ENCODE measurements at places on chromosomes 5 and 9.

DNA sequence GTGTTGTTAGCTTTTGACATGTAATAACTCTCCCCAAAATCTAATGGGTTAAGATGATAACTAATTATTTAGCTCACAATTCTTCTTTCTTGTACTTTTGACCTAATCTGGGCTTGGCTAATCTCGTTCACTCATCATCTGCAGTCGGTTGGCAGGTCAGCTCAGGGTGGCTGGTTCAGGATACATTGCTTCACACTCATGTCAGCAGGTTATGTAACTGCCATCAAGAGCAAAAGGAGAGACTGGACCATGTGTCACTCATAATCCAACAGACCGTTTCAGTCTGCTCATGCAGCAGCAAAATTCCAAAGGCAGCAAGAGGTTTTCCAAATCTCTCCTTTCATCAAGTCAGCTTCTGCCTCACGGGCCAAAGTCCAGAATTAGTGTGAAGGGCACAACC, 998.4 kb upstream of the CTNND2 start:
- DNase-seq, result no peak

DNA sequence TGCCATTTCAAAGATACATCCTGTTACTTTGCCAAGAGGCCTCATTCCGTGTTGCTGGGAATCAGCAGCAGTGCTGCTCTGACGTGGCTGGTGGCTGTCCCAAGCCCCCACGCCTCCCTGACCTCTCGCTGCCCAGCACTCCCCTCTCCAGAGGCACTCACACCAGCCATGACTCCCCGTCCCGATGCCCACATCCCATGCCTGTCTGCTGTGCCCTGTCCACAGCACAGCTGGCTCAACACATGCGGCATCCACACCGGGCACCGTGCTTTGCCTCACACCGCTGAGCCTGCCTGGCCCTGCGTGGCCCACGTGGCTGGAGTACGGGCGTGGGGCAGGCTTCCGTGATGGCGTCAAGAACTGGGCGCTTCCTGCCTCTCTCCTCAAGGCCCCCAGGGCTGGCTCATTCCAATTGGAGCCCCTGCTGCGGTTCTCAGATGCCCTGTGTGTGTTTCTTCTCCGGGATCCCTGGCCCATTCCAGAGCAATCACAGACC, 7.8 kb upstream of the LCN1 start:
- DNase-seq, result no peak

DNA sequence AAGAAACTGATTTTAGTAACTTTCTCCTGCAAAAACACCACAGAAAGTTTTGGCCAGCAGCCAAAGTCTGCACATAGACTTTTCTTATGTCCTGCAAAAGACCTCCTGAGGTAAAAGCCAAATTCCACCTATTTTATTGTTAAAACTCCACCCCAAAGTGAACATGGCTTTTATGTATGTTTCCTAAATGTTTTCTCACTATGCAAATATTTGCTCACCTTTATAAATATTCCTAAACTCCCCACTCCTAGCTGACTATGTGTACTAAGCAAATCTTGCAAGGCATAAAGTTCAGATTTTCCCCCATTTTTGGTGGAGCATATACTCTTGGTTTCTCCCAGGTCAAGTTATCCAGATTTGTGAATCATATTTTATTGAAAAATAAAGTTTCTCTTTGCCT, 446.2 kb downstream of the DNAH5 start:
- no peak for DNase-seq

- no peak for DNase-seq
These were observed 475.3 kb upstream of the RIOK2 start for GRCh38 chr5:97658116-97658900.

- no peak for DNase-seq
These were observed 47.8 kb downstream of the PDE4D start for GRCh38 chr5:59845730-59846129.

DNA sequence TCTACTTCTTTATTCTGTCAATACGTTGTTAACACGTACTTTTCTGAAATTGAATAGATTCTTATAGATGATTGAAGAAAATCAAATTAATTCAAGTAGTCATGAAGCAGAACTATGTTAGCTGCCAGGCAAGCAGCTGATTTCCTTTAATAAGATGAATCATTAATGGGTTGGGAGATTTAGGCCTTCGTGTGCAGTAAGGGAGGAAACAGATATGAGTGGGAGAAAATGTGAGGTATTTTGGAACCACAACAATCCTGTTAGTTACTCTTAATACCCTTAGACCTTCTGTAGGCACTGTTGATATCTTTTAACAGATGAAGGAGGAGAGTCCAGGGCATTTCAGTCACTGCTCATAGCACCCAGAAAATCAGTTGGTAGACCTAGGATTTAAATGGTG, 121.0 kb downstream of the AOPEP start:
- peak; percentile 61 for DNase-seq

- peak; percentile 22 for DNase-seq
These were observed 26.6 kb downstream of the GRAMD2B start for GRCh38 chr5:126449751-126450271.

GRCh38 chr5:135444360-135444759, 2.8 kb downstream of the DCANP1 start:
- no peak for DNase-seq

DNA sequence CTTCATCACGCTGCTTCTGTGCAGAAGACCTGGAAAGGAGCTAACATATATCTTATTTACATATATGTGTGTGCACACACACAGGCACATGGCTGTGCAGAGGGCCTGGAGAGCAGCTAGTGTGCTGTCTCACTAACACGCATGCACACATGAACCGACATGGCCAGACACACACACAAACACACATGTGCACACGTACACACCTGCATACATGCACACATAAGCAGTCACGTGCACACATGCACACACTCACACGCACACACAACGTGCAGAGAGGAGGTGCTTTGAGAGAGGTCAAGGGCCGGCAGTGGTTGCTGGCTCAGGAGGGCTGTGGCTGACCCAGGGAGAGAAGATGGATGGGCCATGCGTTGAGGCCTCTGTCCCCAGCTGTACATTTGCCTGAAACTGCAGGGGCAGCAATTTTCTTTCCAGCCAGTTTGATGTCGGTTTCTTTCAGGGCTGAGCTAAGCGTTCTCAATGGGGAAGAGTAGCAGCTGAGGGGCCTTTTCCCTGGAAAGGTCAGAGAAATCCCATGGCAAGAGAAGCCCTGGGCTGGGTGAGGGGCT, 66.7 kb downstream of the OLFM1 start:
- DNase-seq, result no peak

DNA sequence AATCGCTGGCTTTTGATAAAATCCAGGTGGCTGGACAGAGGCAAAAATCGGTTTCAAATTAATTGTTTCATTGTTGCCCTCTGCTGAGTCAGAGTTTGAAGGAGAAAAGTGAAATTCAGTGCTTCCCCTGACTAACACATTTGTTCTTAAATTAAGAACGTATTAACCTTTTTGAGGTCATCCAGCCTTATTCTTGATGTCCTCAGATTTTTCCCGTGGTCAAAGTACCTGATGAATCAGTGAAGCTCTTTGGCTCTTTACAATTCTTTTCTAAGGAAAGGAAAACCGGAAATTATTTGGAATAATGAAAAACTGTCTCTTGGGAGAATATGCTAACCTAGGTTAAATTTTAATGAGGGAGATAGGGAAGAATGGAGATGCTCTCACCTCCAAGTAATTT, 21.6 kb downstream of the OSMR start:
- peak; percentile 41 for DNase-seq

- DNase-seq, result no peak
These were observed 74.3 kb upstream of the STXBP1 start for GRCh38 chr9:127537792-127538191.

DNA sequence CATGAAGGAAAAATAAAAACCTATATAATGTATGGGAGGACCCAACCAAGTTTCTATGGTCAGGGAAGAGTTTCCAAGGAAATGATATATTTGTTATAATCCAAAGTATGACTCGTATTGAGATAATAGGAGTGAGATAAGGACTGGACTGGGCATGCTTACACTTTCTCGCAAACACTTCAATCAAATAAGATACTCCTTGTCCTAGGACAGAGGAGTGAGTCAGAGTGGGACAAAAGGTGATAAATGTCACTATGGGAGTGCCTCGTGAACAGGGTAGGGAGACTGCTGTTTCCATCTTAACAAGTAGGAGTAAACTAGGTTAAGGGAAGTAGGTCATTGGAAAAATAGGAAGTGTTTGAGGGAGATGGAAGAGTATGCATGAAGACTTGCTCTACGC, 47.2 kb downstream of the MACIR start:
- no peak for DNase-seq

DNA sequence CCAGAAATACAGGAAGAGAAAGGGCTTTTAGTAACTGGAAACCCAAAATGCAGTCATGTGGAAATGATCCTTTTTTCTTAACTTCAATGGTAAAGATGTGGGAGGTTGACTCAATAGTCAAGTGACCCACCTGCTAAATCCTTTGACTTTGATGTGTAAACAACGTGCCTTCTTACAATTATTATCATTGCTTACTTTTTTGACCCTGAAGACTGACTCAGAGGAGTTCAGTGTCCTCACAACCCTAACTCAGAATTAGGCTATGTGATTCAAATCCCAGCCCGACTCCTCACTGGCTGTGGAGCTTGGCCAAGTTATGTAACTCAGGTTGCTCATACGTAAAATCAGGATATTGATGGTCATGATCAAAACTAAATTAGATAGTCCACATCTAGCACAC, 27.9 kb downstream of the ANXA1 start:
- DNase-seq, result peak; percentile 76

GRCh38 chr5:97022898-97023297, 87.0 kb downstream of the LNPEP start:
- no peak for DNase-seq

- DNase-seq, result no peak
These were observed 10.4 kb upstream of the SSBP2 start for GRCh38 chr5:81761270-81761669.

- DNase-seq, result peak; percentile 15
These were observed 1199.8 kb downstream of the DTWD2 start for GRCh38 chr5:117788596-117788995.

GRCh38 chr9:138098908-138099791, 221.6 kb downstream of the CACNA1B start:
- no peak for DNase-seq

DNA sequence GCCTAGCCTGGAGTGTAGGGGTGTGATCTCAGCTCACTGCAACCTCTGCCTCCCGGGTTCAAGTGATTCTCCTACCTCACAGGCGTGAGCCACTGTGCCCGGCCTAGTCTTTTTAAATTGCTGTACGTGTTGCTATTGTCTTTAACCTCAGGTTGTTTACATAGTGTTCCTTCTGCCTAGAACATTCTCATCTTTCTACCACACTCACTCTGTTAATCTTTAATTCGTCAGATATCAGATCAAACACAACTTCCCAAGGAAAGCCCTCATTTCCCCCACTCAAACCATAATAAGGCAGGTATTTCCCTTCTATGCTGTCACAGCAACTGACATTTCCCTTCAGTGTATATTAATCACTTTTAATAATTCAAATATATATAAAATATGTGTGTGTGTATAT, 1310.0 kb upstream of the C9orf72 start:
- no peak for DNase-seq

- DNase-seq, result no peak
These were observed 825.4 kb upstream of the CDH6 start for GRCh38 chr5:30368064-30368463.

DNA sequence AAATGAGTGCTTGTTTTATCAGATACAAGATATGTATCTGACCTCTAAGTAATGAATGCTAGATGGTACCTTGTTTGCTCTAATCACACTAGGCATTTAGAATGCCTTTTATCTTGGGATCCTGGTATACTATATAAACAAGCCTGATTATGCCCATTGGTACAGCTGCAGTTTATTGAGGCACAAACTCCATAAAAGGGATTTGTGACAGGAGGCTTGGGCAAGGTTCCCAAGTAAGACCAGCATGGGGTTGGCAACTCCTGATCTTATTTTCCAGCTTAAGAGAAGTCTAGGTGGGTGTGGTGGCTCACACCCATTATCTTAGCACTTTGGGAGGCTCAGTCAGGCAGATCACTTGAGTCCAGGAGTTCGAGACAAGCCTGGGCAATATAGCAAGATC, 93.9 kb upstream of the DMRT1 start:
- no peak for DNase-seq

- no peak for DNase-seq
These were observed 18.0 kb upstream of the PLEKHG4B start for GRCh38 chr5:73768-74502.

DNA sequence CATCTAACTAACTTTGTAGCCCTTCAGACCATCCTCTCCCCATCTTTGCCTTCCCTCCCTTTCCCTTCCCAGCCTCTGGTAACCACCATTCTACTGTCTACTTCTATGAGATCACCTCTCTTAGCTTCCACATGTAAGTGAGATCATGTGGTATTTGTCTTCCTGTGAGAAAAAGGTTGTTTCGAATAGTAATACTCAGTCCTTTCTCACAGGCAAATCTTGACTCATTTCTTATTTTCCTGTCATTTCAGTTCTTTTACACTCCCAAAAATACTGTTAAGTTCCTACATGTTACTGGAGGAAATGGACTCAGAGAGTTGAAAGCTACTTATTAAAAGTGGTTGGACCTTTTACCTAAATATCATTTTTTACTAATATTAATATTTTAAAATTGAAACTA, 82.1 kb downstream of the SLF1 start:
- no peak for DNase-seq

DNA sequence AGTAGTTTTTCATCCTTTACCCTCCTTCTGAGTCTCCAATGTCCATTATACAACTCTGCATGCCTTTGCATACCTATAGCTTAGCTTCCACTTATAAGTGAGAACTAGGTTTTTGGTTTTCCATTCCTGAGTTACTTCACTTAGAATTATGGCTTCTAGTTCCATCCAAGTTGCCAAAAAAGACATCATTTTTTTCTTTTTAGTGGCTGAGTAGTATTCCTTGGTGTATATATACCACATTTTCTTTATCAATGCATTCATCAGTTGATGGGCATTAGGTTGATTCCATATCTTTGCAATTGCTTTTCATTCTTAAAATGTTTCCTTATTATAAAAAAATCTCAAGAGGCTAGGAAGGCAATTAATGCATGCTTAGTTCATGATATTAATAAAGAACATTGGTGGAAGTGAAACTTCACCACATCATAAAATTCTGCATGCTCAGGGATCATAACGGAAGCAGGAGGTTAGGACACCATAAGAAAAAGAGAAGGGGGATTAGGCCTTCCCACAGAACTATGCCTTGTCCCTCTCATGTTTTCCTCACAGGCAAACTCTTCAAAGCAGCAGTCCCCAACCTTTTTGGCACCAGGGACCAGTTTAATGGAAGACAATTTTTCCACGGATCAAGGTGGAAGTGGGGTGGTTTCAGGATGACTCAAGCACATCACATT, 105.2 kb downstream of the FRMD3 start:
- DNase-seq, result no peak

DNA sequence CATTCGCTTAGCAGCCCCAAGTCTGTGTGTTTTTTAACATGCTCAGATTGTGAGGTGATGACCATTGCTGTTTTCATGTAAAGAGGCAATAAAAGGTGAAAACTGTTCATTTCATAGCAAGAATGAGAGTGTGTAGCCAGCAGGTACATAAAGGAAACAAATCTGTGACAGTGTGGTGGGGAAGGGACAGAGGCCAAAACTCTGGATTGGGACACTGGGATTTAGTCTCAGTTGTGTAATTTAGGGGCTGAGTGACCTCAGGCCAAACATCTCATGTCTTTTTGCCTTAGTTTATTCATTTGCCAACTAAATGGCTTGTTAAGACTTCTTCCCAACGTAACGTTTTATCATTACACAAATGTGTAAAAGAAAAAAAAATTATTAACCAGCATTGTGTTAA, 47.0 kb downstream of the KCNN2 start:
- DNase-seq, result no peak
